NCI-H1105 treated with DMSO at 0.1 percent for 48 hours (cell line): ENCODE measurements at places on chromosomes 11 and 22.

DNA sequence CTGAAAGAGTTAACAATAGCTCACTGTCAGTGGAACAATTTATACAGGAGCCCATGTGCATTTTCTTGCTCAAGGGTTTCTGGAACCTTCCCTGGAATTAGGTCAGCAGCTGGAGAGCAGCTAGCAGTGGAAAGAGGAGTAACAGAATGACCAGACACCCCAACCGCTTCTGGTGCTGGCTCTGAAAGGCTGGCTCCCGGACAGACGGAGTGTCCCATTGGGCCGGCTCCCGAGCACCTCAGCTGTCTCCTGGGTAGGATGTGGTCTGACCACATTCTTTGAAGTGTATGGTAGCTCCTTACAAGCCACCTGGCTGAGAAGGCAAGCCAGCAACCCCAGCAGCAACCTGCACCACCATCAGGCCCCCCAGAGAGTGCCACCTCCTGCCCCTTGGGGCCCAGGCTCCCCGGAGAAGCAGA lies 44.7 kb downstream of the ABTB2 start:
- DNase-seq, result no peak

- DNase-seq, result no peak
These were observed 18.0 kb downstream of the LSP1 start for GRCh38 chr11:1870721-1871466.

DNA sequence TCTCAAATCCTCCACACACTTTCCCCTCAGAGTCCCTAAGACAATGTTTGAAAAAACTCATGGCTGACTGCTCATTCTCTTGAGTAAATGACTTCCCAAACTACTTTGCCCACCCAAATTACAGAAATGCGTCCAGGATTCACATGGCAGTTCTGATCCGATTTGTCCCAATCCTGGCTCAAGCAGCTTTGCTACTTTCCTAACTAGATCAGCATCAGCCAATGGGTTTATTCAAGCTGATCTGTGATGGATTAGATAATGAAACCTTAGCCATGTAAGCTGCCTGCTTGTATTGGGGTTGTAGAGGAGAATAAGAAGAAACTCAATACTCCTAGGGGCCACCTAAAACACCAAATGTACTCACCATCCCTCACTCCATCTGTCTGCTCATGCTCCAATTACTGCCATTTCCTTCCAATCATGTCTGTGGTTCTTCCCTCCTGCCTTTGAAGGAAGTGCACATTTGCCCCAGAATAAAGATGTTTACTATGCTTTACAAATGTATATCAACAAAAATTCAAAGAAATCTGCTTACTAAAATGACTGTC lies 6.9 kb downstream of the RBFOX2 start:
- no peak for DNase-seq

DNA sequence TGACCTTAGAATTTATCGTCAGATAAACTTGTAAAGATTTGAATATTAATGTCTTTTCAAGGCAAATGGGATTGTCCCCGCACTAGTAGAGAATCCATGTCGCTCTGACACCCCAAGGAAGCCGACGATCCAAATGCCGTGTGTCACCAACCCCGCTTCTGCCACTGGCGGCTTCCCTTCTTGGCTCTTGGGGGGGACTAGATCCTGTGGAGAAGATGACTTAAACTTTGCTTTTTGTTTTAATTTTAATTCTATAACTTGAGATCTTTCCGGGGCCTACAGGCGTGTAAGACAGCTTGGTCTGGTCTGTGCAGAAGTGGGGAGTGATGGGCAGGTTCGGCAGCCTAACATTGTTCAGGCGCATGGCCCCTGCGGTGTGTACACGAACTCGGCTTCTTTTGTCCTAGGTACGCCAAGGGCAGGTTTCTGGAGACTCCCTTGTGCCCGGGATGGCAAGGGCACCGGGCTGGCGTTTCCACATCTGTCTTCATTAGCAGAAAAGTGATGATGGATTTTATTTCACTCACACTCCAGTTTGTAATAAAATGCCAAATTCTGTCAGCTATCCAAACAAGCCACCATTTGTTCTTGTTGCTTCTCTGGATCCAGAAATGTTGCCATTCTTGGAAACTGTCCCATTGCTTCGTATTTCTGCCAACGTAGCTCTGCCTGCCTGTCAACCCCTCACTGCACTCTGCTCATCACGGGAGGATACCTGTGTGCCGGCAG lies 6.7 kb downstream of the YDJC start:
- no peak for DNase-seq

GRCh38 chr22:37030560-37031281 lies 11.2 kb downstream of the MPST start:
- DNase-seq, result no peak

- DNase-seq, result no peak
These were observed 6.9 kb upstream of the ACR start for GRCh38 chr22:50730941-50731661.

DNA sequence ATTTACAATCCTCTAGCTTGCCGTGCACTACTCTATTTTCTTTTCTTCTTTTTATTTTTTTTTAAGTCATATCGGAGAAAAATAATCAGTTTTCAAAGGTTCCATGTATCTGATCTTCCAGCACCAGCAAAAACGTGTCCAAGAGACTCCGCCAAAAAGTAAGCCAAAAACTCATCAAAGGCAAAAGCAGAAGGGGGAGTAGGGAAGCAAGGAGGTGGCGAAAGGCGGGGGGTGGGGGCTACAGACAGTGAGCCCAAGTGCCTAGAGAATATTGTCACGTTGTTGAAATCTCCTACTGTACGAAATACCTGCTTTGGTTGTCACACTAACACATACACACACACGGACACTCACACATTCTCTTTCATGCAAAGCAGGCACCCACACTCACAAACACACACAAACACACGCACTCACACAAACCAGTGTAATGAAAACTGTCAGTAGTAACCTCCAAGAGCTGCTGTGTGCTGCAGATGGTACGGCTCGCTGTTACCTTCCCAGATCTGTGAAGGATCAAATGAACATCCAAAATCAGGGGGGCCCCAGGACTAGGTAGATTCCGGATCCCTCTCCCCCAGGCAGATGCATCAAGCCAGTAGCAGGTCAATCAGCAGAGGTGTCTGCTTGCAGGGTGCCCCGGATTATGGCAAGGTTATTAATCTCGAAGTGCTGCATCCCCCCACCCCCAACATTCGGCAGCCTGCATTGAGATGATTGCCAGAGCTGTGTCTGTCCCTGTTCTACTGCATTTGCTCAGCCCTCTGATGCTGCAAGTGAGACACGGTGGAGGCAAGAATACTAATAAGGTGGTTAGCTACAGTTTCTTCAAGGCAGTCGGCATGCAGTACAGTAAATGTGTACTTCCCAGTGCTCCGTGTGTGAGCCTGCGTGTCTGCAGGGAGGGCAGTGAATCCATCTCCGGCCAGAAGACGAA lies at the start of gene LRRC4C:
TSS of gene LRRC4C (minus strand) at position 188 of the 937 bp plus-strand sequence.
- DNase-seq, result peak; percentile 82

- no peak for DNase-seq
These were observed 2.5 kb downstream of the FJX1 start for GRCh38 chr11:35620795-35621194.

DNA sequence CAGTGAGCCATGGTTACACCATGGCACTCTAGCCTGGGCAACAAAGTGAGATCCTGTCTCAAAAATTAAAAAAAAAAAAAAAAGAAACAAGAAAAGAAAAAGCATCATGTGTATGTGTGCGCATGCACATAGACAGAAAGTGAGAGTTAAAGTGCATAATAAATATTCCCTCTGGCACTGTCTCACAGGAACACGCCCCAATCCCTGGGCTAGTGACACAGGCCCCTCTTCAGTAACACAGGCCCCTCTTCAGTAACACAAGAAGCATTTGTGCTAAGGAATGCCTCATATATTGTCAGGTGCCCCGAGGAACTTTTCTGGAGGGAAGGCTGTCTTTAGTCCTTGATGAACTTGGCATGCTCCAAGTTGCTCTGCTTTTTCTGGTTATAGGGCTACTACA lies 57.5 kb downstream of the RPL27A start:
- DNase-seq, result no peak

GRCh38 chr22:31637891-31638618 lies 24.0 kb downstream of the PISD start:
- no peak for DNase-seq
